Activated naive CD8-positive, alpha-beta T cell treated with anti-CD3 and anti-CD28 coated beads, Interleukin-2, amount 50 U/mL, for 24 hours (primary cell): ENCODE measurements at places on chromosomes 13 and 19.

GRCh38 chr13:83086948-83087347 lies 795.3 kb downstream of the SLITRK1 start:
- H3K36me3 ChIP-seq, result no peaks in the 10 kb centered on the region
- no peak overlapping the region for H3K4me3 ChIP-seq
- H3K27me3 ChIP-seq, result no peaks in the 10 kb centered on the region
- no peaks in the 10 kb centered on the region for H3K4me1 ChIP-seq
- H3K27ac ChIP-seq, result no peak overlapping the region
- DNase-seq, result no peak

DNA sequence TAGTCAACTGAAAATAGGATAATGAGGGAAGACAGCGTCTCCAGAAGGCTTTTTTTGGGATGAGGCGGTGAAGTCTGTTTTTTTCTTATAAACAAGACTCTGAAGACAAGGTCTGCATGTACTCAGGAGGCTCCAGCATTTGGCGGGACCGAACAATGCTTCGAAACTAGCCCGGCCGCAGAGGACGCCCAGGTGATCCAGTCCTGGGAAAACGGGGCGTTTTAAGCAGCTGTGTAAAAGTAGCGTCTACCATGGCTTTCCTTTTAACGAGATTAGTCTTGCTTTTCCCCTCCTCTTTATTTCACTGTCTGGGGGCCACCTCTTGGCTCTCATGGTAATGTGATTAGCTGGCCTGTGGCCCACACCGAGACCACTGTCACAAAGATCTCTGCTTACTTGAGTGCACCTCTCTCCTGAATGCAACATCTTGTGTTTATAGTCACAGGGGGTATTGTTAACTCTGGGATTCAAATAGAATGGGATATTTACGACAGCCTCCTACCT lies 29.4 kb upstream of the GTF3A start:
- no peak for DNase-seq
- H3K4me3 ChIP-seq, result no peak overlapping the region
- H3K27me3 ChIP-seq, result no peaks in the 10 kb centered on the region
- no peak overlapping the region for H3K27ac ChIP-seq
- no peaks in the 10 kb centered on the region for H3K4me1 ChIP-seq

- no peaks in the 10 kb centered on the region for H3K36me3 ChIP-seq
- no peak for DNase-seq
- no peak overlapping the region for H3K27ac ChIP-seq
- no peaks in the 10 kb centered on the region for H3K4me1 ChIP-seq
Measured at GRCh38 chr13:36903925-36904595, 16.0 kb downstream of the SMAD9 start.

DNA sequence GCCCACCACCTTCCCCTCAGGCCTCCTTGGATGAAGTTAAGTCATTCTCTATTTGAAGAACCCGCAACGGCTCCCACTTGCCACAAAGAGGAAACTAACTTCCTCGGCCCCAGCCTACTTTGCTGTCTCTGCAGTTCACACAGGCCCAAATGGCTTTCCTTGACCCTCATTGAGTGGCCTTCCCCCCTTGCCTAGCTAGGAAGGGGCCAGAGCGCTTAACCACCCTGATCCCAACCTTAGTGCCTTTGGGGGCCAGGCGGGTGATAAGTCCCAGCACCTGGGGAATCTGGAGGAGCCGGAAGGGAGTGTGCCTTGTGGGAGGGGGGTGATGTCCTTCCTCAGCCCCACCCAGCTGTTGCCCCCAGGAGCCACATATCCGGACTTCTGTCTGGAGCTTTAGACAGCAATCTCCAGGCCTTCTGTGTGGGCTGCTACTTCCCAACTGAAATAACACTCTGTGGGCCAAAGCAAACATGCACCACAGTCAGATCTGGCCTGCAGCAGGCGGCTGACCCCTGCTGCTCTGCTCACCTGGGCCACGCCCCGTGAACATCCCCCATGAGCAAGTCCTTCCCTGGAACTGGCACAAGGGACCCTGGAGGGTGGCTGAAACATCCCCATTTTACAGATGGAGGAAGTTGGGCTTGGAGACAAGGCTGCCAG lies 10.5 kb downstream of the NECTIN2 start:
- DNase-seq, result no peak
- H3K4me3 ChIP-seq, result no peak overlapping the region
- no peaks in the 10 kb centered on the region for H3K4me1 ChIP-seq
- no peak overlapping the region for H3K27ac ChIP-seq

- H3K36me3 ChIP-seq, result no peaks in the 10 kb centered on the region
- H3K27me3 ChIP-seq, result no peaks in the 10 kb centered on the region
- peaks cover 4% of the 10 kb centered on the region for H3K4me1 ChIP-seq
- H3K4me3 ChIP-seq, result no peak overlapping the region
- no peak overlapping the region for H3K27ac ChIP-seq
Measured at GRCh38 chr19:36169084-36169760, 17.0 kb upstream of the COX7A1 start.

- no peak for DNase-seq
- H3K36me3 ChIP-seq, result no peaks in the 10 kb centered on the region
- no peak overlapping the region for H3K27ac ChIP-seq
- H3K27me3 ChIP-seq, result no peaks in the 10 kb centered on the region
- no peak overlapping the region for H3K4me3 ChIP-seq
Measured at GRCh38 chr13:24232037-24232436, 71.5 kb downstream of the SPATA13 start.

- no peaks in the 10 kb centered on the region for H3K4me1 ChIP-seq
- no peaks in the 10 kb centered on the region for H3K27me3 ChIP-seq
- no peak overlapping the region for H3K27ac ChIP-seq
- H3K4me3 ChIP-seq, result no peak overlapping the region
- H3K36me3 ChIP-seq, result peaks cover 4% of the 10 kb centered on the region
Measured at GRCh38 chr19:56263319-56263718, 9.2 kb upstream of the EDDM13 start.

GRCh38 chr19:6532244-6532999 lies 1.6 kb downstream of the TNFSF9 start:
- peak; percentile 34 for DNase-seq
- H3K27me3 ChIP-seq, result peaks cover 35% of the 10 kb centered on the region
- peaks cover 8% of the 10 kb centered on the region for H3K36me3 ChIP-seq
- H3K4me3 ChIP-seq, result peak overlapping the region; percentile 78
- peak overlapping the region; percentile 59 for H3K27ac ChIP-seq
- H3K4me1 ChIP-seq, result peaks cover 58% of the 10 kb centered on the region

DNA sequence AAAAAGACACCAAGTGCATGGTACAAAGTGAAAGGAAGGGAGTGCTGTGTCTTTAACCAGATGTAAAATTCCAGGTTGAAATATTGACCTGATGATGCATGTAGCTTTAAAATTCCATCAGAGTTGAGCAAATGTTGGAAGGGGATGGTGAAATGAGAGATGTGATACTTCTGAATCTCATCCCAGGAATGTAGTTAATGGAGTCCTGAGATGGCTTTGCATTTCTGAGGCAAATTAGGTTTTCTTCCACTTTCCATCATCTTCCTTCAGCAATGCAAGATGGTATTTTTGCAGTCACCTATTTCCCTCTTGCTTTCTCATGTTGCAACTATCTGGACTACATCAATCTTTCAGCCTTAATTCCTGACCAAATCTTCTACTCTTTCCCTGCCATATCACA lies 194.1 kb upstream of the MIR17HG start:
- no peak for DNase-seq
- no peaks in the 10 kb centered on the region for H3K27me3 ChIP-seq
- H3K36me3 ChIP-seq, result no peaks in the 10 kb centered on the region

DNA sequence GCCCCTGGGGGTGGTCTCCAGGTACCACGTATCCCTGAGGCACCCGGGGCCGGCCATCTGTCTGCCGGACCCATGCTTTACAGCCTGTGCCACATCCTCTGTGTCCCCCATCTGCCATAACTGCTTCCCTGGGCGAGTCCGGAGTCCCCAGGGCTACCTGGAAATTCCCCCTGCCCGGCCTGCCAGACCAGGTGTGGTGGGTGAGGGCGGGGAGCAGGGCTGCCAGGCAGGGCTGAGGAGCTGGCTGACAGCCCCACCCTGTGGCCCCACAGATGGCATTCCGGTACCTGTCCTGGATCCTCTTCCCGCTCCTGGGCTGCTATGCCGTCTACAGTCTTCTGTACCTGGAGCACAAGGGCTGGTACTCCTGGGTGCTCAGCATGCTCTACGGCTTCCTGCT lies 10.3 kb upstream of the RELB start:
- no peak overlapping the region for H3K27ac ChIP-seq
- no peaks in the 10 kb centered on the region for H3K27me3 ChIP-seq
- no peak overlapping the region for H3K4me3 ChIP-seq
- DNase-seq, result no peak
- H3K36me3 ChIP-seq, result peaks cover 5% of the 10 kb centered on the region
- H3K4me1 ChIP-seq, result no peaks in the 10 kb centered on the region

- H3K36me3 ChIP-seq, result peaks cover 2% of the 10 kb centered on the region
- no peak for DNase-seq
- peak overlapping the region; percentile 62 for H3K4me3 ChIP-seq
- peaks cover 3% of the 10 kb centered on the region for H3K27me3 ChIP-seq
- peaks cover 30% of the 10 kb centered on the region for H3K4me1 ChIP-seq
- peak overlapping the region; percentile 89 for H3K27ac ChIP-seq
Measured at GRCh38 chr13:33679658-33680012, 138.3 kb upstream of the RFC3 start.

DNA sequence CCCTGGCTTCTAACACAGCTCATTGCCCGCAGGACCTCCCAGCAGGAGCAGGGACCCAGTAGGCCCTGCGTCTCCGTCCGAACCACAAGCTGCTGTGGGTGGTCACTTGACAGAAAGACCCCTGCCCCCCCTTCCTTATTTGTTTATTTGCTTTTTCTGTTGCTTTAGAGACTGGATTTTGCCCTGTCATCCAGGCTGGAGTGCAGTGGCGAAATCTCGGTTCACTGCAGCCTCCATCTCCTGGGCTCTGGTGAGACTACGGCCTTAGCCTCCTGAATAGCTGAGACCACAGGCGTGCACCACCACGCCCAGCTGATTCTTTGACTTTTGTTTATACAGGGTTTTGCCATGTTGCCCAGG lies 7.6 kb upstream of the PTBP1 start:
- H3K4me3 ChIP-seq, result no peak overlapping the region
- peaks cover 2% of the 10 kb centered on the region for H3K4me1 ChIP-seq
- H3K27ac ChIP-seq, result no peak overlapping the region

GRCh38 chr13:27138457-27139093 lies 33.0 kb downstream of the USP12 start:
- H3K4me1 ChIP-seq, result peaks cover 61% of the 10 kb centered on the region
- no peak for DNase-seq
- no peak overlapping the region for H3K4me3 ChIP-seq
- H3K27me3 ChIP-seq, result no peaks in the 10 kb centered on the region
- no peak overlapping the region for H3K27ac ChIP-seq

GRCh38 chr13:74389056-74389455 lies 254.9 kb upstream of the KLF12 start:
- DNase-seq, result no peak
- H3K4me1 ChIP-seq, result peaks cover 1% of the 10 kb centered on the region
- H3K36me3 ChIP-seq, result peaks cover 34% of the 10 kb centered on the region

DNA sequence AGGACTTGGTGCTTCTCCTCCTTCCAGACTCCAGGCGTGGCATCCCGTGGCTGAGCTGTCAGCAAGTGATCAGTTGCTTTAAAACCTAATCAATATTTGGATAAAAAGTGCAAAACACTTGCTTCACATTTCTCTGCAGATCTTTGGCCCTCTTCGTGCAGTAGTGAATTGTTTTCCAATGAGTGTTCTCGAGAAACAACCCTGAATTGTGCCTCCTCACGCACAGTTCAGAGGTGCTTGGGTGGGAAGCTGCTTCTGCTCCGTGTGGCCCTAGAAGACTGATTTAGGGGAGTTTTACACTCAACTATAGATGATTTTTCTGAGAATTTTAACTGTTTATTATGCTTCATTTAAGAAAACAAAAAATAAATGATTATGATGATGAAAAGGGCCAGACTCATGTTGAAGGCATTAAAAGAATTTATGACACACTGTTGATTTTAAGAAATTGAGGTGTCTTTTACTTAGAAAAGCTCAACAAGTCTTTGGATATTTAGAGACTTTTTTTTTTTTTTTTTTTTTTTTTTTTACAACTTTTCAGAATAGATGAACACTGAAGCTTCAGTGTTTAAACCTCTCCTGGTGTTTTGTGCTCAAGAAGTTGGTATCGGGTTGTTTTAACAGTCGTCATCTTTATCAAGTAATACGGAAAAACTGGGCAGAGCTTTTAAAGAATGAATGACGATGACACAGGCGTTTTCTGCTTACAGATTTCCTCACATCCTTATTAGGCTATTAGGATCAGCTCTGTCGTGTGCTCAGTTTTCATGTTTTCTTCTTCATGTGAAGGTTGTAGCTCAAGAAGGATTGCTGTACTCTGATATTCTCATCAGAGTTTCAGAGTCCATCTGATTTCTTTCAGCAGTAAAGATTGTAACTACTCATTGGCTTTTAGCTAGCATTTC lies 39.5 kb upstream of the TEX29 start:
- DNase-seq, result no peak
- H3K36me3 ChIP-seq, result peaks cover 41% of the 10 kb centered on the region
- H3K27me3 ChIP-seq, result no peaks in the 10 kb centered on the region
- H3K4me1 ChIP-seq, result peaks cover 9% of the 10 kb centered on the region
- H3K4me3 ChIP-seq, result no peak overlapping the region

GRCh38 chr13:94109715-94110374 lies 369.6 kb downstream of the DCT start:
- no peak overlapping the region for H3K27ac ChIP-seq
- peaks cover 13% of the 10 kb centered on the region for H3K27me3 ChIP-seq
- no peaks in the 10 kb centered on the region for H3K36me3 ChIP-seq
- no peak for DNase-seq

DNA sequence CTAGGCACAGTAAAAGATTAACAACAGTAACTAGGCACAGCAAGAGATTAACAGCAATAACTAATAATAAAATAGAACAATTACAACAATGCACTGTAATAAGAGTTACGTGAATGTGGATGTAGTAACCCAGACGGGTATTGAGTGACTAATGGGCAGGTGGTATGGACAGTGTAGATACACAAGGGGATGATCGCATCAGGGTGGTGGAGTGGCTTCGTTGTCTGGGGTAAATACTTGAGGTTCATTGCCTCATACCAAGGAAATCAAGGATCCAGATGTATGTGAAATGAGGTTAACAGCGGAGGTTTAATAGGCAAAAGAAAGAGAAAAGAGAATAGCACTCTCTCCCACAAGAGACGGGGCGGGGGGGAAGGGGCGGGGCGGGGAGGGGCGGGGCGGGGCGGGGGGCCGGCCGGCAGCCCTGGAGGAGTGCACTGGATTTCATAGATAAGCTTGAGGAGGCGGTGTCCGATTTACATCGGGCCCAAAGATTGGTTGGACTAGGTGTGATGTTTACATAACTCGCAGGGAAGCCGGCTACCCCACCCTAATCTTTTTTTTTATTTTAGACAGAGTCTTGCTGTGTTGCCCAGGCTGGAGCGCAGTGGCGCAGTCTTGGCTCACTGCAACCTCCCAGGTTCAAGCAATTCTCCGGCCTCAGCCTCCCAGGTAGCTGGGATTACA lies 106.3 kb downstream of the KCTD15 start:
- no peak overlapping the region for H3K4me3 ChIP-seq
- peaks cover 53% of the 10 kb centered on the region for H3K27me3 ChIP-seq
- H3K27ac ChIP-seq, result no peak overlapping the region
- H3K36me3 ChIP-seq, result no peaks in the 10 kb centered on the region
- peaks cover 3% of the 10 kb centered on the region for H3K4me1 ChIP-seq

GRCh38 chr19:40594657-40595091 lies 6.5 kb upstream of the LTBP4 start:
- peaks cover 34% of the 10 kb centered on the region for H3K27me3 ChIP-seq
- no peaks in the 10 kb centered on the region for H3K36me3 ChIP-seq
- no peak overlapping the region for H3K27ac ChIP-seq

GRCh38 chr19:8705742-8706141 lies 7.1 kb upstream of the ACTL9 start:
- no peak overlapping the region for H3K4me3 ChIP-seq
- no peaks in the 10 kb centered on the region for H3K27me3 ChIP-seq
- no peaks in the 10 kb centered on the region for H3K36me3 ChIP-seq
- peak overlapping the region; percentile 6 for H3K27ac ChIP-seq
- DNase-seq, result no peak
